Stimulated activated CD8-positive, alpha-beta memory T cell treated with anti-CD3 and anti-CD28 coated beads, Interleukin-15, amount 100 ng/mL, for 1 hour (primary cell): ENCODE measurements at places on chromosomes 4 and X.

GRCh38 chr4:76867880-76868655 lies 29.9 kb downstream of the SOWAHB start:
- DNase-seq, result no peak

DNA sequence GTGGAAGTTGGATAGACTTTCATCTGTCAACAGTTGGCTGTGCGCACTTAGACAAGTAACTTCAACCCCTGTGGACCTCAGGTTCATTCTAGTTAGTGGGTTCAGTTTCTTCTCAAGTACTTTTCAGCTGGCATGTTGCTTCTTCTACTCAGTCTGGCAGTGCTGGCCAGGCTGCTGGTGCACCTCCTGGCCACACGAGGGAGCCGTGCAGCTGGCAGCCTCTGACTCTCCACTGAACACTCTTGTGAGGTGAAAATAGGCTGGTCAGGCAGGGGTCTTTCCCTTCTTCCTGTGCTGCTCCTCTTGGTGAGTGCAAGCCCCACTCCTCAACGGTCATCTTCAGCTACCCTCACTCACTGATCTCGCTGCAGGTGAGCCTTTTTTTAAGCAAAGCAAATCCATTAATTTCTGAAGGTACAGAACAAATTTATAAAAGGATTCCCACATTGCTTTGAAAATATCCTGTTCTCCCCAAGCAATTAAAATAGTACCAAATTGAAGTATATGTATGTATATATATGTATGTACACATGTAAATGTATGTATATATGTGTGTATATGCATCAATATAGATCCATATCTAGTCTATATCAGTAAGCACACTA lies 30.6 kb downstream of the LONRF3 start:
- DNase-seq, result peak; percentile 14

- no peak for DNase-seq
Observed at GRCh38 chrX:151830911-151831310, 81.8 kb upstream of the MAGEA4 start.

GRCh38 chrX:5936438-5936837 lies 292.2 kb downstream of the NLGN4X start:
- no peak for DNase-seq

GRCh38 chr4:39023059-39023458 lies 9.2 kb downstream of the TMEM156 start:
- DNase-seq, result no peak

DNA sequence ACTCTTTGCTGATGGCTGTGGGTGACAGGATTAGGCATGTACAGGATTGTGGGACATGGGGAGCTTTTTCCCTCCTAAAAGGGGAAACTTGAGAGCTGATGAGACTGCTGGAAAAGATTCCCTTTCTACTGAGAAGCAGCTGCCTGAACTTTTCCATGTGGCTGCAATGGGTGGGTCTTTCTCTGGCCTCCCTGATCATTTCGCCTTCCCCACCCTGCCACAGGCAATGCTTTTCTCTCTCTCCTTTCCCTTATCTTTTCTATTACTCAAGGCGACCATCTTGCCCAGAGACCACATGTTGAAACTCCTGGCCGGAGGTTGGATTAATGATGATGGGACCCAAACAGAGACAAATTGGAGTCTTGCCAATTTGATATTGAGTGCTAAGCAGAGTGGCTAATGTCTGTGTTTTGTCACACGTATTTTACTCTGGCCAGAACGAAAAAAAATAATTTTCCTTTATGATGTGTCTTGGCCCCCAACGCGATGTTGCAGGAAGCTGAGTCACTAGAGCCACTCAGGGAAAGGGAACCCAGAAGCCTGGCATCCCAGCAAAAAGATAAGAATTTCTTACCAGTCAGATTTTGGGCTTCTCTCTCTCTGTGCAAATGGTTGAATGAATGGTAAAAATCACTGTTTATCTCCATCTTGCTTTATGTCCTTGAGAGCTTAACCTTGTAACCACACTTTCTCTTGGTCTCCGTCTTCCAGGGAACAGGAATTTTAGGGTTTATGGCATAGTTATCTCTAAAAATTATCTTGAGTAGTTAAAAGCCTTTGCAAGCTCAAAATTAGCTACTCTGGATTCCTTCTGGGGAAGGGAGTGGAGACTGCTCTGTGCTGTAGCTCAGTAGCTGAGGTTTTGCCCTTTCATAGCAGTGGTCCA lies 19.4 kb upstream of the ATP8A1 start:
- no peak for DNase-seq

- DNase-seq, result no peak
Observed at GRCh38 chrX:5163663-5164062, 1065.0 kb downstream of the NLGN4X start.

DNA sequence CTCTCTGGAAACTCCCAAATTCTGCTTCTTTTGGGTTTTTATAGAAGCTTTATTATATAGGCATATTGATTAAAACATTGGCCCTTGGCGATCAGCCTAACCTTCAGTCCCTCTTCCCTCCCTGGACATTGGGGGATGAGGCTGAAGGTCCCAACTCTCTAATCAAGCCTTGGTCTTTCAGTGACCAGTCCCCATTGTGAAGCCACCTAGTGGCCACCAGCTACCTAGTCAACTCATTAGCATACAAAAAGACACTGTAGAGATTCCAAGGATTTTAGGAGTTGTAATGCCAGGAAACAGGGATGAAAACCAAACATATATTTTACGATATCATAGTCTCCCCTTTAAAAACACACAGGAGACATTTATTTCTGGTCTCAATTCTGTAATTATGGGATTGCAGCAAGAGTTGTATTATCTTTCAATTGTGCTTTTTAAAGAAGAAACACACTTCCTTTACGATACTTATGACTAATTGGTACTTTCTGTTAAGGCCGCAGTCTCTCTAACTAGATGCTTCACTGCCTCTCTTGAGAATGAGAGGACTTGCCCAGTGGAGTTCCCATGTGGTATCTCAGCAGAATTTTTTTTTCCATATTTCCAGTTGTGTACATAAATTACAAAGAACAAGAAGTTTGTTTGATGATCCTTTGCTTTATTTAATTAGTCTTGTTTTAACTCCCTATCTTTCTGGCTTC lies 58.2 kb downstream of the WDR17 start:
- no peak for DNase-seq

DNA sequence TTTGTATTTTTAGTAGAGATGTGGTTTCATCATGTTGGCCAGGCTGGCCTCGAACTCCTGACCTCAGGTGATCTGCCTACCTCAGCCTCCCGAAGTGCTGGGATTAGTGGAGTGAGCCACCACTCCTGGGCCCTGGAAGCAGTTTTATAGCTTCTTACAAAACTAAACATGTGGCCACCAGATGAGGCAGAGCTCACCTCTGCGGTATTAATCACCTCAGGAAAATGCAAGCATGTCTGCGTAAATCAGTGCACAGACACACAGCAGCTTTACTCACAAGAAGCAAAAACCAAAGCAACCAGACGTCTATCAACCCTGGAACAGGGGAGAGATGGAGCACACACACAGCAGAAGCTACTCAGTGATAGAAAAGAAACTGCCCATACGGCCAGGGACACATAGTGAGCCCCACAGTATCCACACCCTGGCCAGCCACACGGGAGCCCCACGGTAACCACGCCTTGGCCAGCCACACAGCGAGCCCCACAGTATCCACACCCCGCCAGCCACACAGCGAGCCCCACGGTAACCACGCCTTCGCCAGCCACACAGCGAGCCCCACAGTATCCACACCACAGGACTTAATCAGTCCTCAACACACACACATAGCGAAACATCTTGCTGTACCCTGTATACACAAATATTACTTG lies 30.2 kb downstream of the PPP2R3B start:
- DNase-seq, result no peak

DNA sequence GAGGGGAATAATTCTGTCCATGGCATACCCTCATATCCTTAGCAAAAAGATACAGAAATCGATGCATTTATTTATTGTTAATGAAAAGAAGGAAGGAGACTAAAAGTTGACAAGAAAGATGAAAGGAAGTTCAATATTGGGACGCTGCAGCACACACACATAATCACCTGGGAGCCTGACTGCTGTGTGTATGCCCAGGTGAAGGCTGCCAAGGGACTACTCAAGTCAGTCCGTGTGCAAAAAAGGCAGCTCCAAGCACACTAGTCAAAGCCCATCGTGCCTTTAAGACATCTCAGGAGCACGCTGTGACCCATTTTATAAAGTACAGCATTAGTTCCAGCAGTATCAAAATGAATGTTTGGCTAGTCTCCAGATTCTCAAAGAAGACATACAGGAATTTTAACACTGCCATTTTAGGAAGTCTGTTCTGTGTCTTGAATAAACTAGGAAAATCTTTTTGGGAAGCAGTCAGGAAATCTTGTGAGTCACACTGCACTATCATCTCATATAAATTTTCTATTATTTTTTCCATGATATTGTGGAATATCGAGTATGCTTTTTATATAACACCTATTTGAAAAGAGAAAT lies 363.9 kb downstream of the GASK1B start:
- DNase-seq, result no peak

GRCh38 chr4:8506373-8507195 lies 66.0 kb downstream of the TRMT44 start:
- no peak for DNase-seq

- DNase-seq, result no peak
Observed at GRCh38 chrX:115408771-115409400, 119.4 kb downstream of the LUZP4 start.

GRCh38 chr4:1945124-1945895 lies 63.5 kb downstream of the NELFA start:
- DNase-seq, result no peak

- DNase-seq, result no peak
Observed at GRCh38 chrX:129678614-129679195, 23.9 kb upstream of the APLN start.

- DNase-seq, result no peak
Observed at GRCh38 chr4:126678618-126679017, 954.1 kb upstream of the INTU start.

GRCh38 chr4:21652508-21653231 lies 295.9 kb downstream of the KCNIP4 start:
- no peak for DNase-seq

DNA sequence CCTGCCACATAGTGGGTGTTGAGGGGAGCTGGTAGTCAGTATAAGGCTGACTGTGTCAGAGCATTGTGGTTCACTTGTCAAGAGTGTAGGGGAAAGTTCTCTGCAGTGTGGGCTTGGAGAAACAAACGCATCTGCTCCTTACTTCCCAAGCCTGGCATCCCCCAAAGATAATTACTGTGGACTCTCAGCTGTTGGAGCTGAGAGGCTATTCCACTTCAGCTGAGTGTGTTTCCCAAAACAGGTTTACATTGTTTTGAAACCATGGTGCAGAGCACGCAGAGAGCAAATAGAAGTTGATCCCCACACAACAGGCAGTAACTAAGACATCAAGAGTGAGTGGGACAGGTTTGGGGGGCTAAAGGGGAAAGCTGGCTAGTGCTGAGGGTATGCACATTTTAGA lies 181.0 kb upstream of the EOLA2 start:
- DNase-seq, result no peak

DNA sequence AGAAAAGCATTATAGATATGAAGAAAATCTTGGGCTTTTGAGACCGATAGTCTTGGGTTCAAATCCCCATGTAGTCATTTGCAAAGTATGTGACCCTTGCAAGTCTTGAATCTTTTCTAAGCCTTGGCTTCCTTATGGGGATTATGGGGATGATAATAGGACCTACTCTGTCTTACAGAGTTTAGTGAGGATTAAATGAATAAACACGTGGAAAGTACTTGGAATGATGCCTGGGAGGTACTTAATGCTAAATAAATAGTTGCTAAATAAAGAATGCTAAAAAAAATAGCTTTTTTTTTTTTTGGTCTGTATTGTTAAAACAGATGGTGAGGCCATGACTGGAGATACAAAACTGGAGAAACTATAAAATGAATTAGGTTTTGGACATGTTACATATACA lies 292.7 kb downstream of the GPAT3 start:
- DNase-seq, result no peak

DNA sequence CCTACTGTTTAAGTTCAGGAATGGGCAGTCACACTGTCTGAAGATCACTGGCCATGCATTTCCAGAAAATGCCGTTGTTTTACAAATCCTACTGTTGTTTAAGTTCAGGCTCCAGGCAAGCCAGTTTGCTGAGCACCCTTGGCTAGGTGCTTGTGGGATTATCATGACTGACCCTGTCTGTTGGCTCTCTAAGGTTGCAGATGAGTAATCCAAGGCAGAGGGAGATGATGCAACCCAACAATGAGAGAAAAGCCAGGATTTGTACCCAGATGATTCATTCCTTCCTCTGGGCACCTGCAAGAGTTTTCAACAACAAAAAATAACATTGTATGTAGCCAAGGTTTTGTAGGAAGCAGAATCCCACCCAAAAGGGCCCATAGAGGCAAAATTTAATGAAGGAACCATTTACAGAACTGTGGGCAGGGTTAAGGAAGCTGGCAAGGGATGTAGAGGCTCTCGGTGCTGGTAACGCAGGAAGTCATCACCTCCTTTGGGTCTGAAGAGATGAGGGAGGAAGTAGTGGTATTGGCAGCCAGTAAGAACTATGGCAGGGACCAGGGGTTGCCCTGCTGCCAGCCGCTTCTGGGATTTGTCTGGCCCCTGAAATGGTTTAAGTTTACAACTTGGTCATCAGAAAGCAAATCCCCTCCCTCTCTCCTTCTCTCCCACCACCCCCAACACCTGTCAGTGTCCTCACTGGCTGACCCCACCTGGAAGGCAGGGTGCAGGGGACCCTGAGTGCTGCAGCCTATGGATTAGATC lies 54.8 kb downstream of the MSX1 start:
- no peak for DNase-seq

DNA sequence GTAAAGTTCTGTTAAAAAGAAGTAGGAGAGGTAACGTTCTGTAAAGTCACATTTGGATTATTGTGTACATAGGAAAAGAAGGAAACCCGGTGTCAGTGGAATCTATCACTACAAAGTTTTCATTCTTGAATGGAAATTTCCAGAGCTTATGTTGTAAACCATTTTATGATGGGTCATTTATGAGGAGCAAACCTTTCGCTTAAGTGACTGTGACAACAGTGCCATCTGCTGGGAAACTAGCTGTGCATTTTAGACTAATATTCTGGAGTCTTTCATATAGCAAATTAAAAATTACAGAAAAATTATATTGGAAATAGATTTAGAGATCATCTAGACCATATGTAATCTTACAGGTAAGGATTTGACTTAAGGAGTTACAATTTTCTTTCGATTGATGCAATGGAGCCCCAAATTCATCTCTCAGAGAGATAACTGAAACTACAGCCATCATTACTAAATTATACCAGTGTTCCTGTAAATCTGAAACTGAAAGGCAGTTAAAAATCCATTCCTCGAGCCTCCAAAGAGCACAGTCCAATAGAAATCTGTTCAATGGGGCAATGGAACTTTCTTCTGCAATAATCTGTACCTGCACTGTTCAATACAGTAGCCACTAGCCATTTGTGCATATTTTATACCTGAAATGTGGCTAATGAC lies 26.9 kb downstream of the ASB9 start:
- DNase-seq, result peak; percentile 12

DNA sequence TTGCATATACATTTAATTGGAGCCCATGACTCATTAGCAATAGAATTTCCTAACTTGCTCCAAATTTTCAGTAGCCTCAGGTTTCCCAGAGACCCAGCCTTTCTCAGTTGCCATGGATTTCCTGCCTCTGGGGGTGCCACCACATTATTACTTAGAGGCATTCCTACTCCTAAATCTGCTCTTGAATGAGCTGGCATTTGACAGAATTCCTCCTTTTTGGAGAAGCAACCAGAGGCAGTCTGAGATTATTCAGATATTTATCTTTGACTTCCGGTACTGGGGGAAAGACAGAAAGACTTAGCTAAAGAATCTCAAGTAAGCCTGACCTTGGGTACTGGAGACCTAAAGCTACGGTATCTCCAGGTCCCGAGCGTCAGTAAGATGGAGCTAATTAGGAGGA lies 76.3 kb downstream of the DCHS2 start:
- DNase-seq, result no peak
